ENCODE measurements at places on chromosomes 5 and 9.

DNA sequence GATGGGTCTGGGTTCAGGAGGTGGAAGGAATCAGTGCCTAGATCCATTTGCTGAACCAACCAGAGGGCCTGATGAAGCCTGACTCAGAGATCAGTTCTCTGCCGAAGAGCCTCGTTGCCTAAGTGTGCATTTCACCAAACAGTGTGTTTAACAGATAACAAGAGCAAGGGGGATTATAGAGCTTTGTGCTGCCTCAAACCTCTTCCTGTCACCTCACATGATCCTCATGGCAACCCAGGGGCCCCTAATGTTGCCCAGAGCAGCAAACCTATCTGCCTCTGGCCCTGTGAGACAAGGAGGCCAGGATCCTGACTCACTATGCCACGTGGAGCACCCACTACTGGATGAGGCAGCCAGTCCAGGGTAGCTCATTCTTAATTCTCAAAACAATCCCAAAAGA is 66.3 kb upstream of the EPB41L4B start:
- no peak for DNase-seq

DNA sequence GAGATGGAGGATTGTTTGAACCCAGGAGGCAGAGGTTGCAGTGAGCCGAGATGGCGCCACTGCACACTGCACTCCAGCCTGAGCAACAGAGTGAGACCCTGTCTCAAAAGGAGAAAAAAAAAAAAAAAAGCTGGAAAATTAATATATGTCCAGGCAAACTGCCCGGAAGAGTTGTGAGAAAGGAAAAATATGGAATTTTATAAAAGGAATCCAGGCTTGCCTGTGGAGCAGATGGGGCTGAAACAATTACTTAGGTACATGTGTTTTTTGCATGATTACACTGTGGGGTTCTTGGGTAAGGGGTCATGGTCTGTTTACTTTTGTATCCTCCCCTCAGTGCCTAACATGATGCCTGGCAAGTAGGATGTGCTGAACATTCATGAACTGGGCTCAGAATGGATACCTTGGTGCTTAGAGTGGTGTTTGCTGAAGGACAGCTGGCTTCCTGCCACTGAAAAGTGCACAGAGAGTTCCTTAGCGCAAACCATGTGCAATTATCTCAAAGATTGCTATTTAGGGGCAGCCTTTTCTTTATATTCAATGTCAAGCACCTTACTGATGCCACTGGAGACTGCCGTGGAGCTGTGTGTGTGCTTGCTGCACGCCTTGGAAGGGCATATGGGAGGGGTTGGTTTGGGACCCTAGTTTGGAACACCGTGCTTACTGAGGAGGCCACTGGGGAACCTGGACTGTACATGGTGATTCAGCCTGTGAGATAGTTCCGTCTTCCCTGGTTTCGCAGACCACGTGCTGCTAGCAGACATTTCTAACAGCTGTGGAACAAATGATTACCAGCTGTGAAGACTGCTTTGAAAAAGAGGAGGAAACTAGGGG is 78.4 kb downstream of the MAP1B start:
- DNase-seq: no peak

- no peak for DNase-seq
These were observed 2.0 kb upstream of the PCDH12 start for GRCh38 chr5:141960018-141960417.

GRCh38 chr5:102711525-102712385 is 43.4 kb upstream of the PAM start:
- DNase-seq: no peak

DNA sequence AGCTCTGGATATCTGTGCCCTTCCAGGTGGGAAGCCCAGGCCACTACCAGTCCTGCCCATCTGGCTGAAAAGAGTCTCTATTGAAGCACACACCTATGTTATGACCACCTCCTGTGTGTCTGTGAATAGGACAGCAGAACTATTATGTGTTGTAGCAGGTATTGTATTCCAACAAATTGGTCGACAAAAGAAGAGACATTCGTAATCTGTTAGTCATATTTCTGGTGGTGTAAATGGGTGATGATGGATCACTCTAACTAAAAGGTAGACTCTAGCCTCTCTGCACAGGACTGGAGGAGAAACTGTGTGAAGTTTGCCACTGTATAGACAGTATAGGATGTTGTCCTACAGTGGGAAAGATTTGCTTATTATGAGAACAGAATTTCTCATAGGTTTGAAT is 416.1 kb downstream of the TMEM38B start:
- DNase-seq: no peak
